Stimulated activated naive B cell treated with anti-CD40 and anti-IgM and Interleukin-4, amounts not matched to agents 10 μg/mL and 1 μg/mL and 100 μg/mL, for 72 hours (primary cell): ENCODE measurements at places on chromosomes 6 and 20.

- DNase-seq: no peak
Observed at GRCh38 chr6:87241304-87241703, 81.1 kb upstream of the SMIM8 start.

DNA sequence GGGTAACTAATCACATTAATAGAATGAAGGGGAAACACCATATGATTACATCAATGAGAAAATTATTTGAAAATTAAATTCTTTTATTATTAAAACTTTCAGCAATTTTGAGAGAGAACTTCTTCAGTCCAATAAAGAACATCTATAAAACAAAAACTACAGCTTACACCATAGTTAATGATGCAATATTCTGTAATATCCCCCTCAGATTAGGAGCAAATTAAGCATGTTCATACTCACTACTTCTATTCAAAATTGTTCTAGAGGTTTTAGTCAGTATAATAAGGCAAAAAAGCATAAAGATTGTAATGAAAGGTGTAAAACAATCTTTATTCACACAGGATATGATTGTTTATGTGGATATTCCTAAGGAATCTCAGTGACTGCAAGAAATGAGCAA lies 465.4 kb downstream of the CD109 start:
- no peak for DNase-seq

GRCh38 chr6:92132457-92132856 lies 1286.9 kb downstream of the EPHA7 start:
- DNase-seq: no peak

DNA sequence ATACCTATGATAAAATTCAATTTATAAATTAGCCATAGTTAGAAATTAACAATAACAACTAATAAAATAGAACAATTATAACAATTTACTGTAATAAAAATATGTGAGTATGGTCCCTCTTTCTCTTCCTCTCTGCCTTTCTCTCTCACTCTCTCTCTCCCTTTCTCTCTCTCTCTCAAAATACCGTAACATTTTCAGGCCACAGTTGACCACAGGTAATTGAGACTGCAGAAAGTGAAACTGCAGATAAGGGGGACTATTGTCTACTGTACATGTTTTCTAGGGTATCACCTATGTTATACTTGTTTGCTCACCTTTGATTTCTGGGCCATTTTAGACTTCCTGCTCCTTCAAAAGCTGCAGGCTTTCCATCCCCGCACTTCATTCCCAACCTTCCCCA lies 46.8 kb downstream of the LY86 start:
- no peak for DNase-seq

- no peak for DNase-seq
Observed at GRCh38 chr6:156910011-156910334, 132.8 kb downstream of the ARID1B start.

DNA sequence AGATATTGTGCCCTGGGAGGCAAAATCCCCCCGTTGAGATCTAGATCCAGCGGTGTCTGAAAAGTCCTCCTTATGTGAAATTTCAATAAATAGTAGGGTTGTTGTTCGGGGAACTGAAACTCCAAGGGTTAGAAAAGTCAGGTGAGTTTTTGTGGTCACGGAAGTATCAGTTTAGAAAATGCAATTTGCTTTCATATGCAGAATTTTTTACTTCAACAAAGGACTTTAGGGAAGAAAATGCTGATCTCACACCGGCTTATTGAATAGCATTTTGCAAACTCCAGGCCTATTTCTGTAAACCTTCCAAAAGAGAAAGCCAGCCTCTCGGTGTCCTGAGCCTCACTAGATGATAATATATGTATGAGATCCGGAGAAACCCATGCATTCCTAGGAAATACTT lies 254.7 kb downstream of the TSHZ2 start:
- DNase-seq: no peak

- DNase-seq: no peak
Observed at GRCh38 chr6:31639449-31639861, 13.0 kb downstream of the BAG6 start.

DNA sequence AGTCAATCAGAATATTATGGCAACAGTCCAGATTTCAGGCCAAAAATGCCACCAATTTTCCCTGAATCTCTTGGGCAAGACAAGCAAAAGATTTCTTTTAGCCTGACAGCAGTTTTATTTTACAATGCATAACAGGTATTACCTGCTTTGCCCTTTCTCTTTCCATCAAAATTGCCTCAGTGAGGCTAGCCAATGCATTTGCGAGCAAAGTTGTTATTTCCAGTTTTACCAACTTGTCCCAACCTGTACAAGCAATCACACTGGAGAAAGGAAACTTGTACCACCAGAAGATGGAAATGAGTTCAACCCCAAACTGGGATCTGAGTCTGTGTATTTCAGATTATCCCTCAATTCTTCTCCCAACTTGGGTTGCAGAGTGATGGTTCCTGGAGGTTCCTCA lies 279.9 kb upstream of the CDYL start:
- no peak for DNase-seq

DNA sequence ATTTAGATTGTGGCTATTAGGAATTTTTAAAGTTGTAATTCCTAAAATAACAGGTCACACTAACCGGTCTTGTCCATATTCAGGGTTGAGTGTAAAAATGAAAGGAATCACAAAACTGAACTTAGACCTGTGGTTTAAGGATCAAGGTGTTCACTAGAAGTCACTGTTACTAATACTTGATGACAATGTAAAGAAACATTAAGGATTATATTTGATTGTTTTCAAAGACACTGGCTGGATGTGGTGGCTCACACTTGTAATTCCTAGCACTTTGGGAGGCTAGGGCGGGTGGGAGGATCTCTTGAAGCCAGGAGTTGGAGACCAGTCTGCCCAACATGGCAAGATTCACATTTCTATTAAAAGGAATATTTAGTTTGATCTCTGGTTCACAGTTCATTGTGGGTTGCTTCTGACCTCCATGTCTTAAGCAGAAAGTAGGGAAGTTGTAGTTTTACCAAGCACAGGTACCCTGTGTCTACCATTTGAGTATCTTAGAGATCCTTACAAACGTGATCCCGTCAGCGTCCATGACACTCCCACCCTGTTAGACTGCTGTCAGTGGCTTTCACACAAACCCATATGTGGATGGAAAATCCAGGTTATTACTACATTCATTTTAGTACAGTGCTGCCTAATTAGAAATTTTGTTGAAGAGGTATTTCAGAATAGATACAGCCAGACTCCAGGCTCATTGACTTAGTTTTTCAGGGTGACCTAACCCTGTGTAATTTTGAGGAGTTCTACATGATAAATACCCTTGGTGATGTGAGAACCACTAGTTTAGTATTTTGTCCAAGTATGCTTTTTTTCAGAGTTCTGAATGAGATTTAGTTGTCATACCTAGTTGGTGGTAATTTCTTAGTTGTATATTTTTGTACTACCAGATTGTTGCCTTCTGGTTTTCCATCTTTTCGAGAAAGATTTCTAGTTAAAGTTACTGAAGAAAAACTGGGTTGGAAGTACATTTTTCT lies 10.2 kb downstream of the SRSF3 start:
- DNase-seq: no peak
